ENCODE measurements at places on chromosomes 4 and X. TPM values are rescaled to one million over a fixed set of nuclear protein-coding genes. Genes with fewer than 3 reads are reported as not detected.

ITM2A gene
- polyA plus RNA-seq = 78.8 TPM

SLC9B1 gene
- polyA plus RNA-seq = 3.4 TPM

AADAT gene
- polyA plus RNA-seq = 40.2 TPM

GASK1B gene
- 35.5 TPM for polyA plus RNA-seq

NALF2 gene
- polyA plus RNA-seq = 0.35 TPM

KIF4A gene
- 26.0 TPM for polyA plus RNA-seq

CORIN gene
- polyA plus RNA-seq = 6.2 TPM

MAD2L1 gene
- 63.9 TPM for polyA plus RNA-seq

GLRA3 gene
- polyA plus RNA-seq = not detected

ATRX gene
- polyA plus RNA-seq = 105 TPM

IRAK1 gene
- polyA plus RNA-seq = 54.3 TPM

SEL1L3 gene
- 26.1 TPM for polyA plus RNA-seq

ZNF732 gene
- 4.9 TPM for polyA plus RNA-seq

CLCN4 gene
- 5.2 TPM for polyA plus RNA-seq

TXK gene
- 3.7 TPM for polyA plus RNA-seq

DMP1 gene
- 0.07 TPM for polyA plus RNA-seq

RHOXF2B gene
- not detected for polyA plus RNA-seq

MAP3K15 gene
- polyA plus RNA-seq = 4.6 TPM

CT45A10 gene
- polyA plus RNA-seq = not detected

LRRC66 gene
- 1.3 TPM for polyA plus RNA-seq

HS3ST1 gene
- 0.68 TPM for polyA plus RNA-seq

TMPRSS11B gene
- 0.08 TPM for polyA plus RNA-seq

MAGEA12 gene
- polyA plus RNA-seq = not detected

KLB gene
- 0.27 TPM for polyA plus RNA-seq

HCFC1 gene
- polyA plus RNA-seq = 43.2 TPM

TMEM35A gene
- polyA plus RNA-seq = 7.9 TPM

PRDM8 gene
- 1.5 TPM for polyA plus RNA-seq

ITGB1BP2 gene
- polyA plus RNA-seq = 2.8 TPM

WFS1 gene
- polyA plus RNA-seq = 24.7 TPM

USP51 gene
- polyA plus RNA-seq = 13.9 TPM

SHOX gene
- polyA plus RNA-seq = 0.12 TPM

ARHGEF38 gene
- polyA plus RNA-seq = 5.9 TPM

FRG1 gene
- polyA plus RNA-seq = 66.7 TPM

ZNF595 gene
- polyA plus RNA-seq = 22.3 TPM

FOXO4 gene
- 19.3 TPM for polyA plus RNA-seq

RADX gene
- 9.3 TPM for polyA plus RNA-seq

TCEAL5 gene
- 14.6 TPM for polyA plus RNA-seq

DMD gene
- polyA plus RNA-seq = 20.9 TPM

TLR2 gene
- 9.8 TPM for polyA plus RNA-seq
